ENCODE measurements at places on chromosomes 11 and 22. TPM values are rescaled to one million over a fixed set of nuclear protein-coding genes. Genes with fewer than 3 reads are reported as not detected.

The APLNR gene
- 42.7 TPM for total RNA-seq

The RIMBP3B gene
- 0.60 TPM for total RNA-seq

The YPEL4 gene
- total RNA-seq, result 3.5 TPM

The ACRV1 gene
- not detected for total RNA-seq

The SORL1 gene
- total RNA-seq, result 34.2 TPM

The OR8G5 gene
- not detected for total RNA-seq

The MRPL21 gene
- total RNA-seq, result 33.3 TPM

The FOLR1 gene
- total RNA-seq, result 4.8 TPM

The MIEF1 gene
- 24.1 TPM for total RNA-seq

The IL18 gene
- 4.4 TPM for total RNA-seq

The UBASH3B gene
- total RNA-seq, result 6.5 TPM

The USH1C gene
- 1.3 TPM for total RNA-seq

The ZP1 gene
- not detected for total RNA-seq

The ISX gene
- total RNA-seq, result not detected

The OR5D14 gene
- total RNA-seq, result not detected

The TREH gene
- total RNA-seq, result not detected

The CHST1 gene
- total RNA-seq, result 5.6 TPM

The SYT12 gene
- 0.27 TPM for total RNA-seq

The TRIM51 gene
- not detected for total RNA-seq

The CRYBB2 gene
- total RNA-seq, result 777 TPM

The OR4D5 gene
- total RNA-seq, result not detected

The NAALADL1 gene
- total RNA-seq, result 22.0 TPM

Data from camera-type eye (tissue), 1 donor.